ENCODE measurements at places on chromosomes 1 and 21.

- no peaks in the 10 kb centered on the region for H3K27me3 ChIP-seq
- H3K27ac ChIP-seq, result no peak overlapping the region
- DNase-seq, result peak; percentile 1
- H3K36me3 ChIP-seq, result no peaks in the 10 kb centered on the region
Observed at GRCh38 chr1:2925918-2926317, 95.3 kb upstream of the ACTRT2 start.

GRCh38 chr1:223393275-223394214, at the start of gene CCDC185:
Gene CCDC185 (plus strand): TSS chr1:223393415. CDS start chr1:223393476, 61 bp downstream.
- H3K4me3 ChIP-seq, result peak within 1 kb of the TSS; percentile 71
- no peak within 1 kb of the TSS for H3K27ac ChIP-seq
- no peaks in the 10 kb centered on the region for H3K4me1 ChIP-seq
- no peaks in the 10 kb centered on the region for H3K36me3 ChIP-seq

- H3K27me3 ChIP-seq, result no peaks in the 10 kb centered on the region
- no peaks in the 10 kb centered on the region for H3K4me1 ChIP-seq
- DNase-seq, result no peak
- H3K4me3 ChIP-seq, result no peak overlapping the region
- H3K36me3 ChIP-seq, result peaks cover 46% of the 10 kb centered on the region
Observed at GRCh38 chr21:25722631-25723030, 12.1 kb downstream of the ATP5PF start.

- no peak for DNase-seq
- no peaks in the 10 kb centered on the region for H3K4me1 ChIP-seq
- H3K27me3 ChIP-seq, result no peaks in the 10 kb centered on the region
- H3K36me3 ChIP-seq, result no peaks in the 10 kb centered on the region
- no peak overlapping the region for H3K27ac ChIP-seq
- no peak overlapping the region for H3K4me3 ChIP-seq
Observed at GRCh38 chr1:107617456-107617855, 347.5 kb downstream of the VAV3 start.

GRCh38 chr1:98903261-98903660, 101.4 kb downstream of the PLPPR5 start:
- peaks cover 9% of the 10 kb centered on the region for H3K4me1 ChIP-seq
- H3K27me3 ChIP-seq, result no peaks in the 10 kb centered on the region
- H3K36me3 ChIP-seq, result no peaks in the 10 kb centered on the region
- H3K27ac ChIP-seq, result no peak overlapping the region
- no peak overlapping the region for H3K4me3 ChIP-seq
